LHCN-M2 (cell line): ENCODE measurements at places on chromosomes 6 and 20. TPM values are rescaled to one million over a fixed set of nuclear protein-coding genes. Genes with fewer than 3 reads are reported as not detected.

GRCh38 chr6:6750594-6751265 is 162.2 kb downstream of the LY86 start:
- no peak for DNase-seq

The DUSP15 gene
- total RNA-seq, result 0.11 TPM in 1 of 2 replicates, not detected in the other

DNA sequence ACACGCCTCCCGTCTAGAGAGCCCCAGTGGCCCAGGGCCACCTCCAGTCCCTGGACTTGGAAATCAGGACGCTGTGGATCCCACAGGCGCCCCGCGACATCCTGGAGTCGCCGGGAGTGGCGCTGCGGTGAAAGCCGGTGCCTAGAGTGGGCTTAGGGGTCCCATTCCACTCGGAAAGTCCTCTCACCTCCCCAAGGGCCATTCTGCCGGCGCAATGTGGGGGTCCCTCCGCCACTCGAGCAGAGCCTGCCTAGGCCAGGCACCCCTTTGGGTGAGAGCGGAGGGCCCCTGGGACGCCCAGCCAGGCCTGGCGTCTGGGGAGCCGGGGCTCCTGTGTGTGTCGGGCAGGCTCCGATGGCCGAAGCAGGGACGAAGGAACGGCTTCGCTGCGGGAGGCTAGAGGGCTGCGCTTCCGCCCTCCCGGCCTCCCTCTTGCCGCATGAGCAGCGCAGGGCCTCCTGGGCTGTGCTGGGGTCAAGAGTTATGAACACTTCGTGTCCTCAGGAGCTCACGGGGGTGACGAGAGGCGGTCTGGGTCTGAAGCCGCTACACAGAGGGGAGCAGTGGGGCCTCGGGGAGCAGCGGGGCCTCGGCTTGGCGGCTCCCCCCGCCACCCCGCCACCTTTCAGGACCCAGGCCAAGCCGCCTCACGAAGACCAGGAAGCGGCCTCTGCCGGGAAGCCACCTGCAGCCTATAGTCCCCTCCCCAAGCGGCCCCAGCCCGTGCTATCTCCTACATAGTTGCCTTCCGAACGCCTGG is 13.6 kb downstream of the POU3F2 start:
- DNase-seq, result no peak

The WFDC12 gene
- not detected in 2 replicates for total RNA-seq

DNA sequence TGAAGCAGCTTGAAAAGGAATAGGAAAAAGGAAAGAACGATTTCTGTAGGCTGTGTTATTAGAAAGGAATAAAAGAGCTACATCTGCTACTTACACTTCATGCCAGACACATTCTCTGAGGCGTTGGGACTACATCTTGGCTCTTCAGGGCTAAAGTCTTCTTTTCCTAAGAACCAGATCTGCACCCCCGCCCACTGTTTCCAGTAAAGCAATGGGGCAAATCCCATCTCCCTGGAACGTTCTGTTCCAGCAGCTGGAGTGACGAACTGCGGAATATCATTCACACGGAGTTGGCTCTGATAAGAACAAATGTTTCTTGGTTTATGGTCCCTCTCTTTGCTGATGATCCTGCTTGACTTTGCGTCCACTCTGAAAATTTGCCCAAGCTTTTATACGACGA is 26.9 kb downstream of the FAM50B start:
- peak; percentile 93 for DNase-seq

DNA sequence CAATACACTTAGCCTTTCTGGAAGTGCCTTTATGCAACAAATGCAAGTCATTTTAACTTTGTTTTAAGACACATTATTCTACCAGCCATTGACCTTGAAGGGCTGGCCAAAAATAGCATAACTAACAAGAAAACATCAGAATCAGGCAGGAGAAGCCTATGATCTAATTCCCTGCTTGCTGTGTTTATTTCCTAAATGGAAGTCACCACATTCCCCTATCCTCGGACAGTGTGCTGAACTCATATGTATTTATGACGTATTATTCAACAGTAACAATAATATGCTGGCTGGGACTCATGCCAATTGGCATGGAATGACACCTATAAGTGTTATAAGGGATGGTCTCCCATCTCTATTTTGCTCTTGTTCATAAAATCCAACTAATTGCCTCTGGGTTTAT is 140.7 kb downstream of the MAP3K7 start:
- DNase-seq, result no peak

The CGA gene
- not detected in 2 replicates for total RNA-seq

- DNase-seq, result no peak
Observed at GRCh38 chr6:163941624-163941976, 527.1 kb downstream of the QKI start.
